ENCODE measurements at places on chromosomes 11 and 22. TPM values are rescaled to one million over a fixed set of nuclear protein-coding genes. Genes with fewer than 3 reads are reported as not detected.

The MMP3 gene
- 9.0 TPM for total RNA-seq

The DDTL gene
- not detected for total RNA-seq

The FZD4 gene
- 5.0 TPM for total RNA-seq

The TRPC6 gene
- total RNA-seq: not detected

The PLAAT2 gene
- not detected for total RNA-seq

The TBRG1 gene
- total RNA-seq: 35.8 TPM

The GNG3 gene
- total RNA-seq: not detected

The FREY1 gene
- 0.63 TPM for total RNA-seq

The SLC22A12 gene
- not detected for total RNA-seq

The TSSK2 gene
- total RNA-seq: not detected

The TPBGL gene
- not detected for total RNA-seq

The MPZL2 gene
- total RNA-seq: not detected

The NTM gene
- total RNA-seq: 50.4 TPM

The GAL gene
- total RNA-seq: not detected

The MMP8 gene
- not detected for total RNA-seq

The DGAT2 gene
- total RNA-seq: 1.2 TPM

The MRPL11 gene
- total RNA-seq: 57.8 TPM

The RBX1 gene
- total RNA-seq: 53.3 TPM

The CARNS1 gene
- 0.40 TPM for total RNA-seq

The VPS26B gene
- total RNA-seq: 35.8 TPM

The KCTD17 gene
- total RNA-seq: 35.1 TPM

The C1QTNF4 gene
- 0.19 TPM for total RNA-seq

The TTLL1 gene
- total RNA-seq: 13.5 TPM

The MS4A4A gene
- not detected for total RNA-seq

The PLET1 gene
- total RNA-seq: not detected

The UPK3A gene
- not detected for total RNA-seq

The HEPN1 gene
- total RNA-seq: not detected

The PEX16 gene
- total RNA-seq: 28.1 TPM

The TYMP gene
- total RNA-seq: 3.6 TPM

The FGF4 gene
- total RNA-seq: not detected

The RAB36 gene
- total RNA-seq: 0.11 TPM

The RASSF10 gene
- total RNA-seq: not detected

The PYGM gene
- not detected for total RNA-seq

The C22orf31 gene
- total RNA-seq: not detected

The JAML gene
- not detected for total RNA-seq

The CSTPP1 gene
- 20.7 TPM for total RNA-seq

The MUC5B gene
- not detected for total RNA-seq

The MPEG1 gene
- not detected for total RNA-seq

The OR51E2 gene
- total RNA-seq: not detected

The CALCB gene
- not detected for total RNA-seq

The OR51B2 gene
- not detected for total RNA-seq

The CDK2AP2 gene
- total RNA-seq: 34.0 TPM
